ENCODE measurements at places on chromosomes 2 and 18.
A peak's percentile ranks its signal among the peaks of the same experiment; 100 is the strongest.

DNA sequence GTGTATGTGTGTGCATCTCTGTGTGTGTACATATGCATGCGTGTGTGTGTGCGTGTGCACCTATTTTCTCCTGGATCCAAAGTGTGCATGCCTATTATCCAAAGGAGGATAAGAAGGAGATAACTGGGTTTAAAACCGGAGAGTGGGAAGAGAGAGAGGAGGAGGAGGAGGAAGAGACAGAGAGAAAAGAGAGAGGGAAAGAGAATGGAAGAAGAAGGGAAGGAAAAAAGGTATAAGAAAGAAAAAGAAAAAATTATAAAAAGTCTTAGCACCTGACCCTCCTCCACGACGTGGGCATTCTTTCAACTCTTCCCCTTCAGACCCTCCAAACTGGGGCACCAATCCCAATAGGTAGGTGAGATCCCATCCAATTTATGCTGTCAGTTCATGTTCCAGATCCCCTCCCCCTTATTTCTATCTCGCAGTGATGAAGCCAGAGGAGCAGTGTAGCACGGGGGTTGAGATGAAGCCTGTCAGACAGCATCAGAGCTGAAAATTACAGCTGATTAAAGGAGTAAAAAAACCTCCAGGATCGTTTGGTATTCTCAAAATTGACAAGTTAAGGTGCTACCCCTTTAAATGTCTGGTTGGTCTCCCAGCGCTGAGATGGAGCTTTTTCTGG, 386.7 kb upstream of the ATP5MC3 start:
- DNase-seq, result no peak

- DNase-seq, result peak; percentile 27
Observed at GRCh38 chr2:163580757-163581156, 155.1 kb downstream of the FIGN start.

- DNase-seq, result no peak
Observed at GRCh38 chr2:170201734-170202393, 23.9 kb downstream of the MYO3B start.

GRCh38 chr2:224283466-224283965, 118.4 kb downstream of the FAM124B start:
- DNase-seq, result no peak

GRCh38 chr18:48455555-48456478, 46.6 kb upstream of the ZBTB7C start:
- no peak for DNase-seq

GRCh38 chr2:134973241-134974138, 54.9 kb downstream of the CCNT2 start:
- DNase-seq, result no peak

- DNase-seq, result no peak
Observed at GRCh38 chr2:165681841-165682240, 112.2 kb downstream of the GALNT3 start.

DNA sequence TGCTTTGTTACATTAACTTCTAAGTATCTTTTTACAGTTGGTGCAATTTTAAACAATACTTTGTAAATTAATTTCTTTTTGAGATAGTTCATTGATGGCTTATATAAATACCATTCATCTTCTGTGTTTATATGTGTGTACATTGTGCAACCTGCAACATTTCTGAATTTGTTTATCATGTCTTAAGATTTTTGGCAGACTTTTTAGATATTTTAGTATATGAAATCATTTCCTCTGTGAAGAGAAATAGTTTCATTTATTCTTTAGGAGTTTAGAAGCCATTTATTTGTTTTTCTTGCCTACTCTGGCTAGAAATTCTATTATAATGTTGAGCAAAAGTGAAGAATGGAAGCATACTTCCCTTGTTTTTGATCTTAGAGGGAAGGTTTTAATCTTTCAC, 337.8 kb upstream of the DSEL start:
- DNase-seq, result no peak

- DNase-seq, result no peak
Observed at GRCh38 chr2:173371023-173371422, 16.4 kb downstream of the CDCA7 start.
